ENCODE measurements at places on chromosomes 1 and 21. TPM values are rescaled to one million over a fixed set of nuclear protein-coding genes. Genes with fewer than 3 reads are reported as not detected.

DNA sequence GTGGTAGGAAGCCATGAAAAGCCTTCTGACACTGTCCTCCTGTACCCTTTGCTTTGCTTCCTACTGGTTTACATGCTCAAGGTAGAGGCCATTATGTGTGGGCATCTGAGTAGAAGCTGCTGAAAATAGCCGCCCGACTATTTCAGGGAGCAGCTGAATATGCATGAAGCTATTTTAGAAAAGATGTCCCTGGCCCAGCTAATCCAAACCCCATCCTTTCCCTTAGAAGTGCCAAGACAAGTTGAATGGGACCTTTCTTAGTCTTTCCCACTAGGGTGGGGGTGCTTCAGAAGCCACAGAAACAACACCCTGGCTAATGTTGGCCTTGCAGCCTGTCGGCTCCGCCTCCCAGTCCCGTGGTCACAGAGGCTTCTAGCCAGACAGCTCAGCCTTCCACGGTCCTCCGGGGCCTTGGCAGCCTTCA, 205.1 kb upstream of the EDN2 start:
- no peaks in the 10 kb centered on the region for H3K27me3 ChIP-seq
- no peak for DNase-seq
- H3K27ac ChIP-seq = no peak overlapping the region
- no peaks in the 10 kb centered on the region for H3K4me1 ChIP-seq

- H3K4me1 ChIP-seq = peaks cover 8% of the 10 kb centered on the region
- DNase-seq = no peak
- no peaks in the 10 kb centered on the region for H3K36me3 ChIP-seq
These were observed 13.2 kb downstream of the IFNLR1 start for GRCh38 chr1:24173638-24174575.

DNA sequence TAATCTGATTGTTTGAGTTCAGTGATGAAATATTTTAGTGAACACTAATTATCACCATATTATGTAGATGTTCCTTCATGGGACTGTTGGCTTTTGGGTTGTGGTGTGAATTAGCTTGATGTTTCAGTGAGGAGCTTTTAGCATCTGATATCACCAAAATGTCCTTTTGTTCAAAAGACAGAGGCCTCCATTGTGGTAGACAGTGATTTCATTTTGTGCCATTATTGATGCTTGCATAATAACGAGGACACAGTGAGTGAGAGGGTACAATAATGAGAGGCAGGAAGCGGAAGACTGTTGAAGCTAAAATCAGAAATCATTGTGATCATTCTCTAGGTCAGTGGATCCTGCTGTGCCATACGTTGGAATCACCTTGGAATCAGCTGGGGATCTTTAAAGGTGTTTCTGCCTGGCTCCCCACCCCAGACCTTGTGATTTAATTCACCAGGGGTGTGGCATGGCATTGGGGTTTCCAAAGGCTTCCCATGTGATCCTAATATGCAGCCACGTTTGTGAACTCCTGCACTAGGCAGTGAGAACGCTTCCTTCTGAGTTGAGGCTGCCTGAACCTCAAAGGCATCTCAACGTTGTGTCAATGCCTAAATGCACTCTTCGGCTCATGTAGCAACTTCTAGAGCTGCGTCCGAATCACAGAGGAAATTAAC, 82.1 kb upstream of the KIF1B start:
- DNase-seq = no peak
- no peak overlapping the region for H3K4me3 ChIP-seq
- no peaks in the 10 kb centered on the region for H3K4me1 ChIP-seq
- H3K36me3 ChIP-seq = peaks cover 3% of the 10 kb centered on the region

- peak overlapping the region; percentile 65 for H3K27ac ChIP-seq
- no peaks in the 10 kb centered on the region for H3K36me3 ChIP-seq
- peak; percentile 46 for DNase-seq
- H3K4me3 ChIP-seq = no peak overlapping the region
- no peaks in the 10 kb centered on the region for H3K27me3 ChIP-seq
- H3K4me1 ChIP-seq = peaks cover 25% of the 10 kb centered on the region
These were observed 36.8 kb upstream of the BMP8B start for GRCh38 chr1:39825432-39825941.

- DNase-seq = peak; percentile 40
- H3K27me3 ChIP-seq = no peaks in the 10 kb centered on the region
- no peak overlapping the region for H3K4me3 ChIP-seq
- peaks cover 21% of the 10 kb centered on the region for H3K4me1 ChIP-seq
- no peaks in the 10 kb centered on the region for H3K36me3 ChIP-seq
These were observed 37.4 kb downstream of the RUNX1 start for GRCh38 chr21:35011681-35012080.

- no peaks in the 10 kb centered on the region for H3K36me3 ChIP-seq
- no peak overlapping the region for H3K4me3 ChIP-seq
- no peak overlapping the region for H3K27ac ChIP-seq
- DNase-seq = no peak
- peaks cover 32% of the 10 kb centered on the region for H3K27me3 ChIP-seq
These were observed 12.7 kb upstream of the ETV3L start for GRCh38 chr1:157112186-157112867.

IL20 gene
- total RNA-seq = not detected

DNA sequence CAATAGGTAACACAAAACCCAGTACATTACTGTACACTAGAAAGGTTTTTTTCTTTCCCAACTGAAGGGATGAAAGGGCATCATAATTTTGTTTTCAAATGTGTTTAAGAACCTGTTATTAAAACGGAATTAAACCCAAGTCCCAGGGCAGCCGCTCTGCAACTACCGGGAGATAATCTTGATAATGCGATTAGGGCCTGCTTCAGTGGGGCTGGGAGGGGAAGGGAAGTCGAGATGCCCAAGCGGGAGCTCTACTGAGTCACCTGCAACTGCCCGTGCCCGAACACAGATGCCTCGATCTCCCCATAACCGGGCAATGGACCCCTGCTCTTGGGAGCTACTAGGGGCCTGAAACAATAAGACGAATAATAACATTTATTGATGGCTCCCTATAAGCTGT, 61.4 kb downstream of the KAZN start:
- H3K4me1 ChIP-seq = peaks cover 8% of the 10 kb centered on the region
- no peak overlapping the region for H3K4me3 ChIP-seq
- no peak overlapping the region for H3K27ac ChIP-seq
- DNase-seq = no peak
- no peaks in the 10 kb centered on the region for H3K27me3 ChIP-seq

EXOSC10 gene
- 95.9 TPM for total RNA-seq

SYCP1 gene
- total RNA-seq = not detected

EIF3I gene
- total RNA-seq = 413 TPM

C1orf87 gene
- not detected for total RNA-seq
